ENCODE measurements at places on chromosomes 5 and 9.

DNA sequence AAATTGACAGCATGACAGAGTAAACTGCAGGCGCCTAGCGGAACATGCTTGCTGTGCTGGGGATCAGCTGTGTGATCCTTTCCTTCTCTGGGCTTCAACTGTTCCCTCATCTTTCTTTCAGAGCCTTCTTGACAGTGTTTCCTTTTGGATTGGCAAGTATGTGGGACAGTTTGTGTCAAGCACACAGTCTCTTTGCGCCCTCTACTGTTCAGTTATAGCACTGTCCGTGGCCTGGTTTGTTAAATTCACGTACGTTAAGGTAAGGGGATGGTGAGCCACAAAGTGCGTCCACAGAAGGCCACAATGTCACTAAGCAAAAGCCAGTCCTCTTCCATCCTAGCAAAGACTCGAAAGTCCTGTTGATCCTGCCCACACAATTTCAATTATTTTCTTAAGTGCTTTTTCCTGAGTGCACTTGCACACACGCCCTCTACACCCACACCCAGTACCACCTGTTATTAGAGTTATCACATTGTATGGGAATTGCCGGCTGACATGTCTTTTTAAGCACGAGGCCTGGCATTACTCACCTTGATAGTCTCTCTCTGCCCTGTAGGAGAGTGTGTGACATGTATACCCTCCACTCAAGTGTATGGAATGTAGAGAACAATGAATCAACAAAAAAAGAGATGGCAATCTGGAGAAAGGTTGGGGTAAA, 22.5 kb upstream of the PTPN3 start:
- DNase-seq = no peak

GRCh38 chr5:18023986-18024385, 389.7 kb downstream of the TAF11L14 start:
- no peak for DNase-seq

DNA sequence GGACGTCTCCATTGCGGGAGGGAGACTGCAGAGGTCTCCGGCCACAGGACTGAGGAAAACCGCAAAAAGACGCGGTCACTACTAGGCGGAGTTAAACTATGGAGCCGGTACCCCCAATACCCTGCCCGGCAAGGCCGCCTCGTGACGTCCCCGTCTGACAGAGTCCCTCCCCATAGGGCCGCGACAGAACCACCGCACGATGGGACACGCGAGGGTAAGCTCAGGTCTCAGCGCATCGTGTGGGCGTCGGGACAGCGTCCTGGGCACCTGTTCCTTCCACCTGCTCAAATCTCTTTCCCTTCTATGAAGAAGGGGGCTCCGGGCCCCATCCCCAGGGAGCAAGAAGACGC, 35.2 kb upstream of the GLDC start:
- peak; percentile 89 for DNase-seq

- DNase-seq = no peak
Observed at GRCh38 chr5:6184481-6184880, 193.9 kb downstream of the MED10 start.

DNA sequence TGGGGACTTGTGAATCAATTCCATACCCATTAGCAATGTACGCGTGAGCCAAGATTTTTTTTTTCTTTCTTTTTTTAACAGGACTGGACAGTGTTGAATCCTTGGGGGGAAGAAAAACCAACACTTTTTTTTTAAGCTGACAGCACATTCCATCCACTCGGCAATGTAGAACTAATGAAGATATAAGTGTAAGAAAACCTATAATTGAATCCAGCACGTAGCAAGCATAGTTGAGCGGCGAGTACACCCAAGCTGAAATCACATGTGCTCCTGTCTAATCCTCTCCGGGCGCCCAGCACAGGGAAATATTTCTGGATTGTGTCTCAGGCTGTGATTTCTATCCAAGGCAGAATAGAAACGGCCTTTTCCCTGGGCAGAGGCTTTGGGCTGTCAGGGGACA, 118.2 kb downstream of the BOD1 start:
- DNase-seq = no peak

- DNase-seq = no peak
Observed at GRCh38 chr9:131279196-131279862, 3.0 kb upstream of the FAM78A start.

DNA sequence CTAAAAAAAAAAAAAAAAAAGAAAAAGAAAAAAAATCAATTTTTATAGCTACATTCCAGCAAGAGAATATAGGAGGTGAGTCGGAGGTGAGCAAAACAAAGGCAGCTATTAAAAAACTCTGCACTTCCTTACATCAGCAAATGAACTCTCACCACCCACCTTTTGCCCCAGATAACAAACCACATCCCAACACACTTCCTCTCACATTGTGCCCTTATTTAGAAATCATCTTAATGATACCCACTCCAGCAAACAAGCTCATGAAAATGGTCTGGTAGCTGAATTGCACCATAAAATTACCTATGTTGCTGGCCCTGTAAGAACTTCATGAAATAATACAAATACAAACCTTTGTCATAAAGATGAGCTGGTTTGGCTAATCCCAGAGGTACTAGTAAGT, 82.9 kb downstream of the CEMIP2 start:
- DNase-seq = no peak
